ENCODE measurements at places on chromosomes 6 and 20. TPM values are rescaled to one million over a fixed set of nuclear protein-coding genes. Genes with fewer than 3 reads are reported as not detected.

DNA sequence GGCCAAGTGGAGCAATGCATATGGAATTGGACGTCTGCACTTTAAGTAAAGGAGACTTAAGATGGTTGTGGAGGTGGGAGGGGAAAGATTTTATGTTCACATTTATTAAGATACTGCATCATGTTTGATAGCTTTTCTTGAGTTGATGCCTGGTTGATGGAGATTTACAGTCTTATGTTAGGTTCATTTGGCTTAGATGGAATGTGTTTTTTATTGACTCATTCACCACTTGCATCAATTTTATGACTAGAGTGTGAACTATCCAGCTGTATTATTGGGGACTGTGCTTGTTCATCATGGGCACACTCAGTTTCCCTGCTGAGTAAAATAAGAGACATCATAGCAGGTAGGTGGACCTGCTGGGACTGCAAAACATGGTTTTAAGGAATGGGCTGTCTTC, 91.2 kb upstream of the SCP2D1 start:
- no peak for DNase-seq

FOXP4 gene
- polyA plus RNA-seq: 184 TPM

DNA sequence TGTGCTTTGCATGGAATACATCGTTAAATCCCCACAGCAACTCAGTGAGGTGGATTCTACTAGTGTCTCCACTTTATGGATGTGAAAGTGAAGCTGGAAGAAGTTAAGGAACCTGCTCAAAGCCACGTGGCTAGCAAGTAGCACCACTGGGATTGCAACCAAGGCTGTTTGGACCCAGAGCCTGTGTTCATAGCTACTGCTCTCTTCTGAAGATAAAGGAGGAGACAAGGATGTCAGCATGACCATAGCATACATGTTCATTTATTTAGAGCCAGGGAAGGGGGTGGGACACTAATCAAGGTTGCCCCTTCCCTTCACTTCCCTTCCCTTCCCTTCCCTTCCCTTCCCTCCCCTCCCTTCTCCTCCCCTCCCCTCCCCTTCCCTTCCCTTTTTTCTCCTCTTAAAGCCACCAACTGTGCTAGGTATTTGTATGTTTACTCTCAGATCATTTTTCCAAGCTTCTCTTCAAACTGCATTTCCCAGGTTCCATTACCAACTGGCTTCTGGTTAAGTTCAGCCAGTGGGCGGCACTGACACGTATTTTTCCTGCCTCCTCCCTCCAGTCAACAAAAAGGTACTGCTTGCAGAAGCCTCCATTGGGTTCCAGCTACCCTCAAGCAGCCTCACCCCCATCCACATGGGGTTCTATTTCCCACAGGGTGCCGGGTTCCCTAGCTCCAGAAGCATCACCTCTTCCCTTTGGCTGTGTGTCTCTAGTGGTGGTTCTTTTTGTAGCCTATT, 134.9 kb downstream of the BCAS1 start:
- no peak for DNase-seq

SERAC1 gene
- polyA plus RNA-seq: 7.4 TPM
